ENCODE measurements at places on chromosomes 5 and 9.

- DNase-seq, result no peak
These were observed 143.0 kb upstream of the ZNF608 start for GRCh38 chr5:124889486-124889825.

DNA sequence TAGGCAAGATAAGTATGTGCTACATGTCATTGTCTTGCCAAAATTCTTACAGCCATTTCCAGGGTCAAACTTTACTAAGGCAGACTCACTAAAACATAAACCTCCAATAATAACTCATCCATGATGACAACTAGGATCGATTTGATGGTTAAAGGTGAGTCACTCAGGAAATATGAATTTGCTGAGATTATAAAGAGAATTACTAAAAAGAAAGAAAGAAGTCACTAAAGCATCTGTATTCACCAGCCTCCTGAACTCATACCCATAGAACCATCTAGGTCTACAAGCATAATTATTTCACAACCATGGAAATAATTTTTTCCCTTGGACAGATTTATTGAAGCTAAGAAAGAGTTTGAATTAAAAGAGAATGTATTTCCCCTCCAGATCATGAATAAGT, 258.6 kb downstream of the TLE1 start:
- no peak for DNase-seq

- DNase-seq, result no peak
These were observed 861 bp downstream of the NTRK2 start for GRCh38 chr9:84670138-84671041.

GRCh38 chr9:117826837-117827236, 122.6 kb downstream of the TLR4 start:
- DNase-seq, result no peak

DNA sequence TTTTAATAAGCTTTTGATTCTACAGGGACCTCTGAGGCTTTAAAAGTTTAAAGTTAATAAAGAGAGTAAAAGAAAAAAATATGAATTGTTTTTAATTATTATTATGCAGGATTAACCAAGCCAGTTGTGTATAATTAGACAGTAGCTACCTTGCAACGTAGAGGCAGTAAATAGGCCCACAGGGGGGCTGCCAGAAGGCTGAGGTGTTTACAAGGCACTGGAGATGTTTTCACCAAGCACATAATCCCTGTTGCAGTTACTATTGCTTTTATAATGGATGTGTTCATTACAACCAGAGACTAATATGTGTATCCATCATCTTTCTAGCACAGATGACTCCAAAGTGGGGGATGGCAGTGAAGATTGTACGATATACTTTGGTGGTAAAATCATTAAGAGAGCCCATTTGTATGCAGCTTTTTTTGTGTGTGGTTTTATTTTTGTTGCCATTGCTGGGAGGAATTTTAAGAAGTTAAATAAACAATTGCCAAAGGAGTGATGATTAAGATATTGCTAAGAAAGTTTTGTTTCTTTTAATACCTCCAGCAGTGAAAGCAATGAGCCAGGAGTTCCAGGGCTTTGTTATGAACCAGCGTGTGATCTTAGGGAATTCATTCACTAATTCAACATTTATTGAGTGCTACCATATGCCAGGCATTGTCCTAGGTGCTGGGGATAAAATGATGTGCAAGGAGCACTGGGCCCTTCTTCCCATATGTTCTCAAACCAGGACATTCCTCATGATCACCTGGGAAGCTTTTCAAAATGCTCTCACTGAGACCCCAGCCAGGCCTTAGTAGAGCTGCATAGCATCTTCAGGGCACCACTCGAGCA, 138.7 kb upstream of the EFNA5 start:
- DNase-seq, result no peak

Data from activated CD4-positive, alpha-beta T cell treated with anti-CD3 and anti-CD28 coated beads for 24 hours (primary cell).